ENCODE measurements at places on chromosomes 11 and 22.

- DNase-seq: no peak
Observed at GRCh38 chr11:518463-519202, 11.6 kb upstream of the RNH1 start.

DNA sequence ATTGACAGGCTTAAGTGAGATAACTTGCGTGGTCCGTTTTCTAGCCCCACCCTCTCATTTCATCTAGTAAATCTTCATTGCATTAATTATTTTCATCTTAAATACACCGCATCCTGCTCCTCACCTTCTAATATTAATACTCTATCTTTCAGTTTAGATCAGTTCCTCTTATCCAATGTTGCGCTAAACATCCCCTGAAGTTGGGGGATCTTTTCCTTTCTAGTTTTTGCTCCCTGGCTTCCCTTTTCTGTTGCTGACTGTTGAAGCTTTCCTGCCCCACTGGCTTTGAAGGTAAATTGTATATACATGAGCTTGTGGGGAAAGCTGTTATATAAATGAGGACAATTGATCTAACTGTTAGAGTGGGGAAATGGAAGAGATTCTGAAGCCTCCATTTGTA, 7.2 kb downstream of the CAT start:
- DNase-seq: no peak

- DNase-seq: no peak
Observed at GRCh38 chr11:56923116-56923515, 65.6 kb upstream of the OR5AK2 start.

- no peak for DNase-seq
Observed at GRCh38 chr11:47109727-47110246, 66.9 kb downstream of the ARFGAP2 start.

GRCh38 chr22:46012881-46013281, 35.9 kb upstream of the WNT7B start:
- no peak for DNase-seq

DNA sequence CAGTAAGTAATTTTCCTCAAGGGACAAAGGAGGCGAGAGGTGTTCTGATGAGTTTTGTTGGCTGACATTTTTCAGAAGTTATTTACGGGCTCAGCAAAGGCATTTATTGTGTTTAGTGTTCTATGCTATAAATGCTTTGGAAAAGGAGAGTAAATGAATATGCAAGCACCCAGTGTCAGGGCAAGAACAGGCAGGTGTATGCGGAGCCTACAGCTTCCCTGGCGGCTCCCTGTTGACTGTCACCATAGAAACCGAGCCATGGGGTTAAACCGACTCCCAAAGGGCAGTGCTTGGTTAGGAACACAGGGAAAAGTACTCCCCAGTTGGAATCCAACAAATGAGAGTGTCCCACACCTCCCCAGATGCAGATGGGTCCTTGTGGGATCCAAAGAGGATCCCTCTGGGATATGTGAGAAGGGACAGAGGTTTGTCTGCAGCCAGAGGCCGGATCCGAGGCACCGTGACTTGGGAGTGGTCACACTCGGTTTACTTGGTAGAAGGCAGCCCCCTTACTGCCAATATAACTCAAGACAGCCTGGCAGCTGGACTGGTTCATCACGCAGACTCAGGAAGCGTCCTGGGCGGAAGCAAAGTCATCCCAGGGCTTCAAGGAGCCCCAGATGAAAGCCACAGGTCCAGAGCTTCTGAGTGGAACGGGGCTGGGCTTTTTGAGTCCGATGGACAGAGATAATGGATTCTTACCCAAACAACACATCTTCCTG, 329.7 kb downstream of the CTTN start:
- no peak for DNase-seq

- DNase-seq: no peak
Observed at GRCh38 chr11:69353696-69354544, 60.0 kb downstream of the MYEOV start.

- no peak for DNase-seq
Observed at GRCh38 chr22:30998329-30998728, 29.3 kb downstream of the TUG1 start.

- no peak for DNase-seq
Observed at GRCh38 chr22:37111156-37111717, 1.7 kb upstream of the TMPRSS6 start.

DNA sequence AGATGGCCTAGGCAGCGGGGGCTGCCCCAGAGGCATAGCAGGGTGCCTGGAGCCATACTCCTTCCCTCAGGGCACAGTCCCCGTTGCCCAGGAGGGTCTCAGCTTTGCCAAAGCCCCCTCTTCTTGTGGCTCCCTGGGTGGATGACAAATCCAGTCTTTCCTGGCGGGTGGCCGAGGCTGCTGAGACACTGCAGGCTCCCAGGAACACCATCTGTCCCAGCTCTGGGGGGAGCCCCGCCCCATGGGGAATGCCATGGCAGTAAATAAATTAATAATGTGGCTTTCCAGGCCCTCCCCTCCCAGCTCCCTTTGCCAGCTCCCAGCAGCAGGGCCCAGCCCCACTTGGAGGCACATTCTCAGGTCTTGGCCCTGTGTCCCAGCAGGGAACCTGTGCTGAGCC, 45.0 kb downstream of the PDE2A start:
- DNase-seq: peak; percentile 60

- no peak for DNase-seq
Observed at GRCh38 chr22:30947816-30948454, 20.6 kb downstream of the MORC2 start.

GRCh38 chr11:61422226-61422625, 7.5 kb downstream of the CPSF7 start:
- no peak for DNase-seq

Measured in hippocampal formation (tissue), 2 donors.